ENCODE measurements at places on chromosomes 11 and 22.

GRCh38 chr11:33881651-33882503, 10.0 kb downstream of the LMO2 start:
- DNase-seq: no peak

- no peak for DNase-seq
These were observed 10.8 kb downstream of the KCTD17 start for GRCh38 chr22:37062376-37062675.

- DNase-seq: no peak
These were observed 585.5 kb downstream of the NTM start for GRCh38 chr11:131955904-131956303.

DNA sequence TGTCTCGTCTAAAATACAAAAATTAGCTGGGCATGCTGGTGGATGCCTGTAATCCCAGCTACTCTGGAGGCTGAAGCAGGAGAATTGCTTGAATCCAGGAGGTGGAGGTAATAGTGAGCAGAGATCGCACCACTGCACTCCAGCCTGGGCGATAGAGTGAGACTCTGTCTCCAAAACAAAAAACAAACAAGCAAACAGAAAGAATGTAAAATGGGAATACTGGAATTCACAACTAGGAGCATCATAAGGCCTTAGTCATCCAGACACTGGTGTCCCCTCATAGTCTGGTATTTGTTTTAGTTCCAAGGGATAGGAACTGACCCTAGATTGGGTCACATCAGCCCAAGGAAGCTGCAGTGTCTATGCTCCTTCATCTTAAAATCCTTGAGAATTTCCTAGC, 520.8 kb downstream of the NELL1 start:
- DNase-seq: no peak

- DNase-seq: no peak
These were observed 118.3 kb downstream of the CD44 start for GRCh38 chr11:35257281-35257680.

DNA sequence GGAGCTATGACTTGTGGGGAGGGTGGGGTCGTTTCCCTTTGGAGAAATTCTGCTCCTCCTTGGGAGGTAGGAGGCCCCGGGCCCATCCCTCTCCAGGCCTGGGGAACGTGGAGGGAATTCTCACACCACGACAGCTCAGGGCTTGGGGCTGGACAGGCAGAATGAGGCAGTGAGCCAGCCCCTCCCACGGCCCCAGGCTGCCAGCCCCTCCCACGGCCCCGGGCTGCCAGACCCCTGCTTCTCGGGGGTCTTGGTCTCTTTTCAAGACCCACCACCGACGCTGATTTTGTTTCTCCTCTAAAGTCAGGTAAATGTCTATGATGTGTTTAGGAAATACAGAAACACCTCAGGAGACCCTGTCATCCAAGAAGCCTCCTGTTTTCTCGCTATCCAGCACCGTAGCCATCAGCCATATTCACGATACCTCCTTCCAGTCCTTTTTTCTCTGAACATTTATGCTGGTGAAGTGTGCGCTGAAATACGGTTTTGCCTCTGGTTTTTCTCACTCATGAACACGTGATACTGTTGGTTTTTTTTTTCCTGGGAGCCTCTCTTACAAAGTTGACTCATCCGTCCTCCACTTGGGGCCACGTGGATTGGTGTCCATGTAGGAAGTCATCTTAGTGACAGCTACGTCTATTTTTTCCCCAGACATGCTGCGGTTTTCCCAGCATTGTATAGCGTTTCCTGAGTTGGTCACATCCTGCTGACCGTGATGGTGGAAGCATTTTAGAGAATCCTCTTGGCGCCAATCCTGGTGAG, 1219.6 kb downstream of the BRD1 start:
- peak; percentile 61 for DNase-seq

- DNase-seq: peak; percentile 48
These were observed 63.5 kb upstream of the CAPRIN1 start for GRCh38 chr11:33987975-33988580.

DNA sequence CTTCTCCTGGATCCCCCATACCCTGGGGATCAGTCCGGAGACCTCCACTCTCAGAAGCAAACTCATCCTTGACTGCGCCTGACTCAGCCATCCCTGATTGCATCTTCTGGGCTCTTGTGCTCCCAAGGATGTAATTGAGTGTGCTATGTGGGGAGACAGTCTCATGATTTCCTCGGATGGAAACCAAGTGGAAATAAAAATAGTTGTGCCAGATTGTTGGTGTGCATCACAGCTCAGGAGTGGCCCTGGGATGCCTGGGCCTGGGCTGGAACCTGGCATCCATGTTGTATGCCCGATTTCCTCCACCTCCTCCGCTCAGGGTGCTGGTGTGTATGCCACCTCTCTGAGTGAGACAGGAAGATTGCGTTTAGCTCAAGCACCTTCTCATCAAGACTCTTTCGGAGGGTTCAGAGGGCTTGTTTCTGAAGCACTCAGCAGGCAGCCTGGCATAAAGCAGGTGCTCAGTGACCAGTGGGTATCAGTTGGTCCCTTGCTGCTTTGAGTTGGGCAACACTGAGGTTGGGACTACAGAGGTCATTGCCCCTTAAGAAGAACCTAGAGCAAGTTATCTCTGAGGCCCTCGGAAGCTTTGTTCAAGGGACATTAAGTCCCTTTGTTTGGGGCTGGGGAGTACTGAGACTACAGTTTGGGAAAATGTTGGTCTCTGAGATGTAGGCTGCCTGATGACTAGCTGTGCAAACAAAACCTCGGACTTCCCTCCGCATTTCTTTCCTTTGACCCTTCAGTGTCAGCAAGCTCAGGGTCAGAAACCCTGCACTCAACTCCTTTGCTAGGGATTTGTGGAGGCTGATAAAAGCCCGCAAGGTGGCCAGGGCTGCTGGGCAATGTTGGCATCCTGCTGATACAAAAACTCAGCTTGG, 24.8 kb upstream of the MICAL2 start:
- DNase-seq: no peak

GRCh38 chr11:103703954-103704353, 332.5 kb upstream of the DDI1 start:
- DNase-seq: no peak

- no peak for DNase-seq
These were observed 29.1 kb downstream of the PPFIA1 start for GRCh38 chr11:70299636-70300035.

DNA sequence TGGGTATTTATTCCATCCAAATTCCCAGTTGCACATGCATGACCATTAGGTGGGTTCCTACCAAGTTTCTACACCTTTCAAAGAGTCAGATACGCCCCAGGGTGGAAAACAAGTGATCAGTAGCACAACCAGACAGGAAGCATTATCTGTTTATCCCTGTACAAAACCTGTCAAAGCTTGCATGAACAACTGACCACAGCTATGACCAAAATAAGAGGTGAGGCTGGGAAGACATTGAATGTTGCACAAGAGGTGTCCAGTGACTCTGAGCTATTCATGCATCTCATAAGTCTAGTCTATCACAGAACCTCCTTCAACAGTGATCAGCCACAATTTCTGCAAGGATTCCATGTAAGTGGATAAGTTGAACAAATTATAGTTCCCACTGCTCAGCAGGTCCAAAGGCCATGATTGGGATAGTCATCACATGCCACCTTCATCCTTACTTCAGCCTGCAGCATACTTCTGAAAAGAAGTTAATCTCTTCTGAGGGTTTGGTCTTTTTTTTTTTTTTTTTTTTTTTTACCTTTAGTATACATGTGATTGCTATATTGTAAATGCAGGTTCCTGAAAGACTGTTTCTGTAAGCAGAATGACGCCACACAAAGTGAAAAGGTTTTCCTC, 28.0 kb upstream of the TMEM45B start:
- no peak for DNase-seq

DNA sequence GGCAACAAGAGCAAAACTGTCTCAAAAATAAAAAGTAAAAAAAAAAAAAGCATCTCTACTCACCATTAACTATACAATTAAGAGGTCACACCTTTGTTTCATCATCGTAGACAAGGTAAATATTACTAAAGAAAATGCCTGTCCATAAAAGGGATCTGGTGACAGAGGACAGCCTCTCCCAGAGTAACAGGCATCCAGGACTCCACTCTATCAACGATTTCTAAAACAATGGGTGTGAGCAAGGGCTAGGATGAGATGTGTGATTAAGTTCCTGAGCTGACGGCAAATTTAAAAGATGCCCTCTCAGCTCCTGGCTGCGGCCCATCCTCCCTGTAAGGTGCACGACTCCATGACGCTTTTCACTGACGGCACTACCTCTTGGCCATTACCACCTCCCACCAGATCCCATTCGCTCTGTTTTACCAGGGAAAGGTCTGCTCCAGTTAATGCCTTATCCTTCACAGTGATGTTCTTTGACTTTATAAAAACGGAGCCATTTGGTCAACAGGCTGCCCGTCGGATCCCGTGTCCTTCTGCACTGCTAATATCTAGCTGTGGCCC, 2.3 kb upstream of the TMEM45B start:
- DNase-seq: no peak

DNA sequence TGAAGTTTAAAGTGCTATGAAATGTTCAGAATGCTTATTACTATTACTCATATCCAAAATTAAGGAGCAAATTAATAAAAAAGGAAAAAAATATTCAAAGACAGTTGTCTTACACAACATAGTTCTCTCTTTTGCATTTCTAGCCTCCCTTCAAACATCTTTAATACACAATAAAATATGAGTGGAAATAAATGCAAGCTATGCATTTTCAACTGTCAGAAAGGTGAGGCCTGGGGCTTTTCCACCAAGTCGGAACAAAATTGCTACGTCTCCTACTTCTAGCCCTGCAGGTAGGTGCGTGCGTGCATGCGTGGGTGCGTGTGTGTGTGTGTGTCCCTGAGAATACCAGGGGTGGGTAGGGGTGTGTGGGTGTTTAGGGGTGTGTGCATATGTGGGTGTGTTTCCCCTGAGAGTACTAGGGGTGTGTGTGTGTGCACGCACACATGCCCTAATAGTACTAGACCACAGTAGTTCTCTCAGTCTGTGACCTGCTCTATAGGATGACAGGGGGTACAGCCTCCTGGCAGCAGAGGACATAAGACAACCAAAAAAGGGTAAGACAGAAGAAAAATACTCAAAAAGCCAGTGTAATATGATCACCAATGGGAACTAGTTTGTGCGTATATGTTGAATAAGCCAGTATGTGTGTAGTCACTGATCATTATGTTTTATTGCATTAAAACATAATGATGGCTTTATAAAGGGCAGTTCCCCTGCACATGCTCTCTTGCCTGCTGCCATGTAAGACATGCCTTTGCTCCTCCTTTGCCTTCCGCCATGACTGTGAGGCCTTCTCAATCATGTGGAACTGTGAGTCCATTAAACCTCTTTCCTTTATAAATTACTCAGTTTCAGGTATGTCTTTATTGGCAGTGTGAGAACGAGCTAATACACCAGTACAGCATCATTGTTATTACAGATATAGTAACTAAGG, 89.4 kb downstream of the FAM168A start:
- no peak for DNase-seq

GRCh38 chr11:129580278-129580677, 204.6 kb downstream of the BARX2 start:
- DNase-seq: no peak

DNA sequence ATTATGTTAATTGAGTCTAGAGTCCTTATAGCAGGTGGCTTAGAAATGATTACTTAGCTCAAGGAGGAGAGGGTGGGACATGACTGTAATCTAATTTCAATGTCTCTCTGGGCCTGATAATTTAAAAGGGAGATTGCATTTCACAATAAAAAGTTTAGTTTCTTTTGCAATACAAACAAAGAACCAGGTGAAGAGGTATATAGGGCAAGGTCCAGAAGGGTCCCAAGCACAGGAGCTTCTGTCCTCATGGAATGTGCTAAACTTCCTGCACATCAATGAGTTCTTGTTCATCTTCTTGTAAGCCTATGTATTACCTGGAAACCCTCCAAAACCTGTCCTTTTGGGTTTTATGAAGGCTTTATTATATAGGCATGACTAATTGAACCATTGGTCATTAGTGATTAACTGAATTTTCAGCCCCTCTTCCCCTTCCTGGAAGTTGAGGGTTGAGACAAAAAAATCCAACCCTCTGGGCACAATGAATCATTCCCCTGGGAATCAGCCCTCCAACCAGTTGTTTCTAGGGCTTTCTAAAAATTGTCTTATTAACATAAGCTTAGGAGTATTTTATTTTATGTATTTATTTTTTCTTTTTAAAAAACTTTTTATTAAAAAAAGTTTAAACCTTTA, 37.6 kb downstream of the MS4A2 start:
- DNase-seq: peak; percentile 86

GRCh38 chr11:124482362-124483147, 37.1 kb upstream of the OR8B8 start:
- peak; percentile 29 for DNase-seq

DNA sequence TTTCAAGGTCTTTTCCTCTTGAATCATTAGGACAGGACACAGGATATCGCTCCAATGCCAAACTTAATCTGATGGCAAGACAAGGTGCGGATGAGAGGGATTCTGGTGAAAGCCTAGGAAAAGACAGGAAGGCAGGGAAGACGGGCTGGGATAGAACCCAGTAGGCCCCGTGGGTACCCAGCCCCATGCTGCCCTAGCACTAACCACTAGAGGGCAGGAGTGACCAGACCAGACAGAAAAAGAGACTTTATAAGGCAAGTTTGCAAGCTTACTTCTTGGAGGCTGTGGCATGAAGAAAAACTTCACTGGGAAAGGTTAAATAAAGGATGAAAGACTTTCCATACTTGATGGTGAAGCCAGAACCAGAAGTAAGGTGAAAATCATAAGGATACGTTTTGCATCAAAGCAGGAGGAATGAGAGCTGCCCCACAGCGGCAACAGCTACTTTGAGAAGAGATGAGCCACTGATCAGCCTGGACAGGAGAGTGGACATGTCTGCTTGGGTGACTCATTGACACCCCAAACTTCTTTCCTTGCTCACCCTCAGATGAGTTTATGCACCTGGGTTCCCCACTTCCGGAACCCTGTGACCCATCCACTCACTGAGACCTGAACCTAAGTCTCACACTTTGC, 39.8 kb downstream of the SYN3 start:
- peak; percentile 67 for DNase-seq

GRCh38 chr11:12505183-12505582, 127.8 kb downstream of the PARVA start:
- DNase-seq: no peak

DNA sequence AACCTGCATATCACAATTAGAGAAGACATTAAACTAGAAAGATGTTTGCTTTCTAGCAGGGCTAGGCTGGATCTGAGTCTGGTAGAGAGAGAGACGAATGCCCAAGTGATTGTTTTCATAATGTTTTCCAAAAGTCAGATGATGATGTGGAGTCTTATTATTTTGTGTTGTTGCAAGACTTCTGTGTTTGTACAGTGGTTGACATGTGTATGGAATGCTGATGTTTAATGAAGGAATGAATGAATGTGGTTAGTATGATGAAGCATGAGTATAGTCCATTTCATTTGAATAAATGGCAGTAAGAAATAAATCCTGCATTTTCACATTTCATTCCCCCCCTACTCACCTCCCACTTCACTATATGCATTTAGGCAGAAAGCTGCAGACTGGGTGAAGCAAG, 69.6 kb downstream of the PPP2R1B start:
- DNase-seq: no peak
